G401 (cell line): ENCODE measurements at places on chromosomes 7 and 10.

DNA sequence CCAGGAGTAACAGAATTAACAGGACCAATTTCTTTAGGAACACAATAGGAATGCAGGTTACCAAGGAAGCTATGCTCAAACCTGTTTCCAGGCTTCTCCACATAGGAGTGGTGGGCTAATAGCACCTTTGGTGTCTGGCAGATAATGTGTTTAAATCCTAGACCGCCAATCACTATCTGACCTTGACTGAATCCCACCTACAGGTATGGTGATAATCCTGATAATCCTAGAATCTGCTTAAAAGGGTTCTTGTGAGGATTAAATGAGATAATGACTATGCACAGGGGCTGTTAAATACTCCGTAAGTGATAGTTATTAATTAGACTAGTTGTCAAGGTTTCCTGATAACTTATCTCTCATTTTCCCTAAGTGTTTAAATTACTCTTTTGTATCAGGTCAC, 81.2 kb downstream of the EPC1 start:
- DNase-seq = no peak

DNA sequence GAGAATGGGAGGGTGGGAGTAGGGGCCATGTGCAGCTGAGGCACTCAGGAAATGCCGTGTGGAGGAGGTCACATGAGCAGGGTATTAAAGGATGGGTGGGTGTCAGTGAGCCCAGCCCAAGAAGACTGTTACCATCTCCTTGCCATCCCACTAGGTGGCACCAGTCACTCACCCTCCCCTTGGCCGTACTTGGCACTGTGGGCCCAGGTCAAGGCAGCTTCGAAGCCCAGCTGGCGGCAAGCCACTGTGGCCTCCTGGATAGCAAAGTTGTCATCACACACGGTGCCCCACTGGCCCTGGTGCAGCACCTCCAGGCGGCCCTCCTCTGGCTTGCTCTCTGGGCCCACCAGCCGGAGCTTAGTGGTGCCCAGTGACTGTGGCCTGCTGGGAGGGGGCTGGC, 5.4 kb downstream of the LOXL4 start:
- peak; percentile 30 for DNase-seq

DNA sequence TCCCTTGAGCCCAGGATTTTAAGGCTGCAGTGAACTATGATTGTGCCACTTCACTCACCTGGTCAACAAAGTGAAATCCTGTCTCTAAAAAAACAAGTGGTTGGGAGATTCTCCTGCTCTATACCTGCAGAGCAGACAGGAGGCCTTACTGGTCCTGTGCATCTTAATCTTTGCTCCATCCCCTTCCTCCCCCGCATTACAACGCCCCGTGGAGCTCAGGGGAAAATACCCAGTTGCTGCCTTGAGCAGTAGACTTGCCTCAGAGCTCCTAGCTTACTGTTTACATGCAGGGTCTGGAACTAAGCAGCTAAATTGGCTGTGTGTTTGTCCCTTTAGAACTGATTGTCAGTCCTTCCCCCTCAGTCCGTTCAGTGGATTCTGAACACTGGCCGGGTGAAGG, 123.8 kb upstream of the KMT2E start:
- no peak for DNase-seq

DNA sequence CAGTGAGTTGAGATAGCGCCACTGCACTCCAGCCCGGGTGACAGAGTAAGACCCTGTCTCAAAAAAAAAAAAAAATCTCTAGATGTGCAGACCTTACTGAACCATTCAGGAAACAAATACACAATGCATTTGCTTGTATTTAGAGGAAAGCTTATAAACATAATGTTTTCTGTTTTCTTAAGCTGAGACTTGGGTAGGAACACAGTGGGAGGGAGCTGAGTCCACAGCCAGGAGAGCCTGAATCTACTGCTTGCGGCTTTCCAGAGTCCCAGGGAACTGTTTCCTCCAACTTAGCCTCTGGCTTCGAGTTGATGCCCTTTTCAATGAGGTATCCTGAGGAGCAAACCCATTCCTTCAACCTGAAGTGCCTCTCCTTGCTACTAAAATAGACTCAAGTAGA, 83.0 kb upstream of the PITRM1 start:
- DNase-seq = no peak

DNA sequence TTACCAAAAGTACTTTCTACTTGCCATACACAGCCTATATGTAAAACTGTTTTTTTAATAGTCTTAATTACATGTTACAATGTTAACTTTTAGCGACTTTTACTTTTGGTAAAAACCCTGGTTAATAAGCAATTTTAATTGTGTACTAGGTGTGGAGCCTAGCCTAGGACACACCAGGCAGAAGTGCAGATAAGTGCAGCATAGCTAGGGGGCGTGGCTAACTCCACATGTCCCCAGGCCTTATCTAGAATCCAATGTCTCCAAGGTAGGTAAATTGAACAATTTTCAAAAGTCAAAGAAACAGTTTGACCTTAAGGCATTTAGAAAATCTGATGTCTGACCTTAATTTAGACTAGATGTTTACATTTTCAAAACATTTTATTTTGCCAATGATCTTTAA, 858.7 kb downstream of the CCSER2 start:
- DNase-seq = no peak

DNA sequence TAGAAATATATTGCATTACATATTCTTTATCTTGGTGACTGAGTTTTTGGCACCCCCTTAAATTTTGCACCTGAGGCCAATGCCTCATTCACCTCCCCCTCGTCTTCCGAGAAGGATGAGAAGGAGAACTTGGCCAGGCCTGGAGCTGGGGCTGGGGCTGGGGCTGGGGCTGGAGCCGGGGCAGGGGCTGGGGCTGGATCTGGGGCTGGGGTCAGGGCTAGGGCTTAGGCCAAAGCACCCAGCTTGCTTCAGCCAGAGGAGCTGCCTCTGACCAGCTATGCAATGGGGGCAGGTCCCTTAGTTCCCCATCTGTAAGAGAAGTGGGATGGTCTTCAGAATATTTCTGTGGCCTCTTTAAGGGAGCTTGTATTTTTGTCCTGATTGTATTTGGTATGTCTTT, 3.8 kb upstream of the PRKAG2 start:
- DNase-seq = no peak

DNA sequence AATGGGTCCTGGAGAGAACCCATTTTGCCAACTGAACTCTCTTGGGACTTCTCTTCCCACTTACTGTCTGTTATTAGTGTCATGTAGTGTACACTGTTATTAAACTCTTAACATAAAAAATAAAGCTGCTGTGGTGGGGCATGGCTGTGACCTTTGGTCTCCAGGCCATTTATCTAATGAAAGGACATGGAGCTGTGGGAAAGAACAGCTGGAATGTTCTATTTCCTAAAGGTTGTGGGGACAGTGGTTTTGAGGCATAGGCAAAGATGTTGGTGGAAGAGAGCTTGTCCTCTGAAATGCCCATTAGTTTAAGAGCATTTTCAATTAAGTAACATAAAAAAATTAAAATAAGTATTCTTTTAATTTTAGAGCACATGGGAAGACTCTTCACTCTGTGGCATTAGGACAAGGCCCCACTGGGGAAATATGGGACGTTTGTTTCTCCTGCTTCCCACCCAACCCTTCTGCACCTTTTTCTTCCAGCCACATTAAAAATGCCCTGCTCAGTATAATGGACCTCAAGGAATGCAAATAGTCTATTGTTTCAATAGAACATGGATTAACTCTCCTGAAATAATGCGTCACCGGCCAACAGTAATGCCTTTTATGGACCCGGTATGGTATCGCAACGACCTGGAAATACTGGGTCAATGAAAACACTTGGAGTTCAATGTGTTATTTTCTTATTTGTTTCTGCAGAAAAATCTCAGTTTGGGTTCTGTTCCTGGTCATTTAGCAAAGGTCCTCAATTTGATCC, 149.6 kb downstream of the BUB3 start:
- no peak for DNase-seq

DNA sequence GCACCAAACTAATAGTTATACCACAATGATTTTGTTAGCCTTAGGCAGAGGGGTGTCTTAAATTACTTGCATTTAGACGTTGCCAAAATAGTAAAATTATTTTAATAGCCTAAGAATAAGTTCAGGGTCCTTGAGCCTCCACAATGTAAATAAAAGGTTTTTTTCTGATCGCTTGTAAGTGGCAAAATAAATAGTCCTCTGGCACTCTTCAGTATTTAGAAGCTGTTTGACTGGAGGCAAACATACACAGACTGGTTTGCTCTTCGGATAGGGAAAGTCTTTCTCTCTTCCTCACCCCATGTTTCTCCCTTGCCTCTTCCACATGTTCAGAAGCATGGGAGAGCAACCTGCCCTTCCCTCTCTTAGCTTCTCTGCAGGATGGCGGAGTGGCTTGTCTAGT, 49.5 kb upstream of the FAM180A start:
- no peak for DNase-seq

- DNase-seq = no peak
These were observed 905.7 kb upstream of the ZNF722 start for GRCh38 chr7:63092951-63093350.

- DNase-seq = no peak
These were observed 17.3 kb upstream of the GPER1 start for GRCh38 chr7:1070544-1071011.

- no peak for DNase-seq
These were observed 20.1 kb upstream of the EIF5AL1 start for GRCh38 chr10:79492256-79492655.

DNA sequence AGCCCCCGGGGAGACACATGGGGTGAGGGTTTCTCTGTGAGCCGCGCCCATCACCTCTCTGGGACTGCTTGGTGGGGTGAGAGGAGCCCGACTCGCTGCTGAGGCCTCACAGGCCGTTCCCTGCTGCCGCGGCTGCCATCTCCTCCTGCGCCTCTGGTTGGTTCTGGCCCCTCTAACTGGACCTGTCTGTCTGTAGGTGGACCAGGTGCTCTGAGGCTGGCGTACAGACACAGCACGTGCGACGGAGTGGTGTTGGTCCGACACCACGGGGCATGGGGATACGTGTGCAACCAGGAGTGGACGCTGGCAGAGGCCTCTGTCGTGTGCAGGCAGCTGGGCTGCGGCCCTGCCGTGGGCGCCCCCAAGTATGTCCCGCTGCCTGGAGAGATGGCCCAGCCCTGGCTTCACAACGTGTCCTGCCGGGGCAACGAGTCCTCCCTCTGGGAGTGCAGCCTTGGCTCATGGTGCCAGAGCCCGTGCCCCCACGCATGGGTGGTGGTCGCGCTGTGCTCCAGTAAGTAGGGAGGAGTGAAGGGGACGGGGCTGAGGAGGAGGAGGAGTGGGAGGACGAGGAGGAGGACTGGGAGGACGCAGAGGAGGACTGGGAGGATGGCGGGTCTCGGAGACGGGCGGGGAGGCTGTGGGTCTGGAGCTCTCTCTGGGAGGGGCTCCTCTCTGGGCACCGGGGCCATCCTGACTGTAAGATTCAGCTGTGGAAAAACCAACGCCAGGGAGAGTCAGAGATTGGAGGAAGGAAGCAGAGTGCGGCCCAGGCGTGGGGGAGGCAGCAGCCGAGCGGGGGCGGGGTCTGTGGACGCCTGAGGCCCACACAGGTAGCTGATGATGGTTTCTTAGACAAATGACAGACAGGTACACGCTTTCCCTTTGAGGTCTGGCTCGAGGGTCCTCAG, 2.6 kb downstream of the SCART1 start:
- no peak for DNase-seq

GRCh38 chr10:17001961-17002749, 127.5 kb downstream of the CUBN start:
- no peak for DNase-seq

DNA sequence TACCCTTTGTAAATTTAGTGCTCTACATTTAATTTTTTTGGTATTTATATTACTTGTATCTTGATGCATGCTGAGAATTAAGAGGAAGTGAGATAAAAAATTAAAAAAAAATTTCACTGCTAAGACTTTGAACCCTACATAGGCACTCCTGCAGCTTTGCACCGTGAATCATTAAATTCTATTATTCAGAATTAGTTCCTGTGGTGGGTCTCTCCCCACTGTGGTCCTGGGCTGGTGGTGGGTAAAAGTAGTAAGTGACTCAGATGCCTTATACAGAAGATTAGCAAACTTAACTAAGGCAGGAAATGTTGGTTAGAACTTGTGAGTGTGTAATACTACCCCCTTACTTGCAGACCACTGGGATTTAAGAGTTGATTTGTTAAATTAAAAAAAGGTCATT, 72.6 kb downstream of the AP3M1 start:
- no peak for DNase-seq

GRCh38 chr10:18195060-18195799, 55.0 kb downstream of the CACNB2 start:
- peak; percentile 35 for DNase-seq

DNA sequence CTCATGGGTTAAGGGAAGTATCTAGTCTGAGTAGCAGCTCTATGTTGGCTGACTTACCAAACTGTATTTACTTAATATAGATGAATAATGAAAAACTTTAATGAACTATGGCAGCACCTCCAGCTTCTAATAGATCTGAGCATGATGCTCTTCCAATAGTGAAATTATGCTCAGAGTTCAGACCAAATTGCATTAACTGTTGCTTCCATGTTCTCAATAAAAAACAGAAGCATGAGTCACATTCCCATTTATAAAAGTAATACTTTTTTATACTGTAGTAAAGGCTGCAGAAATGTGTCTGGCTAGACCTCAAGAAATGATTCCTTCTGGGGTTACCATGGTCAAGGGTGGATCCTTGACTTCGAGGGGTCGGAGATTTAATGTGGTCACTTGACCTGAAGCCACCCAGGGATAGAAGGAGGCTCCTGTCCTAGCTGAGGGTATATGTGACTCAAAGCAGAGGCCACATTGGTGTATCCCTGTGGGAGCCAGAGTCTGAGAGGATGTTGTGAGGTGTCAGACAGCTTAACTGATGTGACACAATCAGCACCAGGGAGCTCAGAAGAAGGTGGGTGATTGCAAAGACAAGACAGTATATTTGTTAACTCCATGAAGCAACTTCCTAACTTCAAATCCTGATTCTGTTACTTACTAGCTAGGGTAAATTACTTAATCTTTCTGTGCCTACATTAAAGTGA, 19.8 kb upstream of the PLCE1 start:
- DNase-seq = no peak

- no peak for DNase-seq
These were observed 18.6 kb upstream of the GOT1 start for GRCh38 chr10:99449023-99449422.

DNA sequence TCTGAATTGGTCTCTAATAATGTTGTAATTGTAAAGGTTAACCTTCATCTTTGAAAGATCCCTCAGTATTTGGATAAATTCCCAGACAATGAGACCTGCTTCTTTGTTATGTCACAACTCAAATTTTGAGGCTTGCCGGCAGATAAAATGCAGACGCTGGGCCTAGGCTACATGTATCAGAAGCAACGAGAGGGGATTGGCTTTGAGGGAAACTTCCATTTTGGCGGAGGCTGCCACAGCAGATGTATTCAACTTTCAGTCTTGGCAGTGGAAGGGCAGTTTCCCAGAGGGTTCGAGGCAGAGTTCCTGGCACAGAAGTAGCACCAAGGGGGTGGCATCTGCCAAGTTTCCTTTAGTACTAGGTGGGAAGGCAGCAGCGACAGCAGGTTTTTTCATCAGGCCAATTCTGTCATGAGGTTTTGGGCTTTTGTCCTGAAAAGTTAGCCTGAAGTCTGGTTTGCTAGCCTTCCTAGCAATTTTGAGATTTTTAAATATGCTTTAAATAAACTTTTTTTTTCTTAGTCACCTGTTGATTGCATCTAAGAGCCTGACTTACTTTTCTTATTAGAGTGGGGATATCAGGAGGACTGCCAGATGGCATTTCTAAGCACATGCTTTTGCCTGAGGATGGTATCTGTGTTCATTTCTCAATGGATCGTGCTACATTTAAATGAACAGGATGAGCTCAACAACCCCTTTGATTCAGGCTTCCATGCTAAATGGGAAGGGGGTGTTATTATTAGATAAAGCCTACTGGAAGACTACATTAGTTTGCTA, 89.5 kb upstream of the FAM3C start:
- DNase-seq = peak; percentile 80
